ENCODE measurements at places on chromosomes 2 and 18.

- no peak for DNase-seq
Measured at GRCh38 chr2:112462178-112462577, 19.8 kb upstream of the TTL start.

- no peak for DNase-seq
Measured at GRCh38 chr18:75433098-75433497, 5.6 kb upstream of the SMIM21 start.

- DNase-seq: no peak
Measured at GRCh38 chr2:55269645-55269990, 587 bp upstream of the MTIF2 start.

DNA sequence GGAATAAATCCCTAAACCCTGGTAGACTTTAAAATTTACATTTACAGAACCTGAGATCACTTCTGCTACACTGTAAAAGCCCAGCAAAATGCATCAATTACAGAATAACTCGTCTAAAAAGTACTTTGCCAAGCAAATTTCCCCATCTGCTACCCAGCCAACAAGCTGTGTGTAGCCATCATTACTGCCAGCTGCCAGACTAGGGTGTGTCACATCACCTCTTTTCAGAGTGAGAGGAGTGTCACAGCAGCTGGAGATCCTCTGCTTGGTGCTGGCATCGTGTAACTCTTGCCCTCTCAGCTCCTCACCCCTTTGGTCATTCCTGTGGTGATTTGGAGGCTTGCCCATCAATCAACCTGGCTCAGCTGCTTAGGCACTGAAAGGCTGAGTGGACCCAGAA, 340.4 kb upstream of the MMADHC start:
- no peak for DNase-seq

DNA sequence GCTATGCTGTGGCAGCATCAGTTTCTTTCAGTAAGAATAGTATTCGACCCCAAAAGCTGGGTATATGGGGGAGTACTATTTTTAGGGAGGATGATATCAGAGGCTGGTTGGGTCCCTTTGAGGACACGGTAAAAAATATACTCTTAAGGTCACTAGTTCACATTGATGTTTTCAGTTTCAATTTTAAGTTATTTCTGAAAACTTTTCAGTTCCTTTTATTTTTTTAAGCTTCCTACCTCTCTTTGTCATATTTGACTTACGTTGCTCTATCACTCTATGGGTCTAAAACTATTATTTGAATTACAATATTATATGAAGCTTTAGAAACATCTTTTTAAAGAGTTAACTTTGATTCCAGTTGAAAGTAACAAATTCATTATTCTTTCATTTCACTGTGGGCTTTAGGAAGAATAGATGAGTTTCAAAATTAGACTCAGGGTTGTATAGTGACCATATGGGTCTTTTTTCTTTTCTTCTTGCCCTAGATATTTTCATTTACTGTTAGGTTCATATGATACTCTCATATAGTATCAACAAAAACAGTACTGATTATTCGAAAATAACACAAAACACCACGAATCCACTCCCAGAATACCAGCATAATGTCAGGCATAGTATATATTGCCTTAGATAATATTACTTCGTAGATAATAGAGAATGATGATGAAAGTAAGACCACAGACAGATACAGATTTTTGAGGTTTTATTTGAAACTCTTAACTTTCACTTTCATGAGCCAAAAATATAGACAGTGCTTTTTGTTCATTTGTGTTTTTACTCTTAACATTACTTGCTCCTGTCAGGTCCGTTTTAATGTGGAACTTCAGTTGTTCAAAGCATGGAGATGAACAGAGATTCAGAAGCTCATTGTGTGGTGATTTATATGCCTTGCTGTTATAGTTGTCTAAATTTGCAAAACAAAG, 9.8 kb downstream of the RMDN2 start:
- no peak for DNase-seq

GRCh38 chr2:195672674-195673073, 15.6 kb downstream of the SLC39A10 start:
- DNase-seq: no peak

GRCh38 chr2:16656784-16657391, 8.7 kb downstream of the CYRIA start:
- DNase-seq: no peak

- DNase-seq: no peak
Measured at GRCh38 chr2:20567159-20567925, 83.6 kb downstream of the HS1BP3 start.

DNA sequence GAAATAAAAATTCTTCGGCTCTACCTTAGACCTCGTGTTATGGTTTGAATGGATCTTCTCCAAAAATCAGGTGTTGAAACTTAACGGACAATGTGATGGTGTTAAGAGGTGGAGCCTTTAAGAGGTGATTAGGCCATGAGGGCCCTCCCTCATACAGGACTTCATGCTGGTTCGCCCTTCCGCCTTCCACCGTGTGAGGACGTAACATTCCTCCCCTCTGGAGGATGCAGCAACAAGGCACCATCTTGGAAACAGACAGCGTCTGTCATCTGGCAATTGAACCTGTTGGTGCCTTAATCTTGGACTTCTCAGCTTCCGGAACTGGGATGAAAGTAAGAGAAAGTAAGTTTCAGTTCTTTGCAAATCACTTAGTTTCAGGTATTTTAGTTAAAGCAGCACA, 126.3 kb upstream of the SPRED2 start:
- DNase-seq: no peak

DNA sequence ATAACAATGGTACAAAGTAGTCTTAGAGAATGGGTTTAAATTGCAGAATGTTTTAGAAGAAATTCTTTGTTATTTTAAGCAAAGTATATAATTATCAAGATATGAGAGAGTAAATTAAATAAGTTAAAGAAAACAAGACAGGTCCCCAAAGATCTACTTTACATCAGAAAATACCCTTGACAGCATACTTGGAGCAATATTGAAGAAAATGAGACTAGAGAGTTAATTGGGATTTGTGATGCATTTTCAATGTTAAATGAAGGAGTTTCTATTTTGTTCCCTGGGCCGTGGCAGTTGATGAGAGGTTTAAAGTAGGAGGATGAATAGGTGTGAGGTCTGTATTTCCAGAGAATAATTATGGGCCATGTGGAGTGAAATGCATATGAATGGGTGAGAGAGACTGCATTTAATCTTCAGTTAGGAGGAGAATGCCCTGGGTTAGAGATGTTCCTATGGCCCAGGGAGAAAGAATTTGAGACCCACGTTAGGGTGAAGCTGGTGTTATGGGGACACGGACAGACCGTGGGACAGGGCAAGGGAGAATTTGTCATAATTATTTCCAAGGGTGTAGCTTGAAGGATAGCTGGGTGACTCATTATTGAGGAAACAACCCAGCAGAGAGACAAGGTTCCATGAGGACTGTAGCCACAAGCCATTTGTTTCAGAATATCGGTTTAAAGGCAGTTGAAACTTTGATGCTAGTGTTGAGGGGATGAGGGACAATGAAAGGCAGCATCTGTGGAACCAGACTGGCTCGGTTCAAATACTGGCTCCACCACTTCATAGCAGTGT, 22.7 kb downstream of the MGAT5 start:
- DNase-seq: no peak

GRCh38 chr2:8146132-8147005, 535.5 kb upstream of the ID2 start:
- peak; percentile 48 for DNase-seq

DNA sequence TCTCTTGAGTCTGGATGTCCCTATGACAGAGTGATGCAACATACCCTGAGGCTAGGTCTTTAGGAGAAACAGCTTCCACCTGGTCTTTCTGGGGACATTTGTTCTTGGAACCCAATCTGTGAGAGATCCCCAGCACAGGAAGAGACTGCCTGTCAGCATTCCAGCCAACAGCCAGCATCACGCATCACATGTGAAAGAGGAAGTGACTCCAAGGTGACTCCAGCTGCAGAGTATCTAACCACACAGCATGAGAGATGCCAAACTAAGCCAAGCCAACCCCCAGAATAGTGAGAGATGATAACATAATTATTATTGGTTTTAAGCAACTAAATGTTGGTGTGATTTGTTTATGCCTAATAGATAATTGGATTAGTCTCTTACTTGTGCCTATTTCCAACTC, 35.7 kb downstream of the C18orf63 start:
- DNase-seq: no peak

DNA sequence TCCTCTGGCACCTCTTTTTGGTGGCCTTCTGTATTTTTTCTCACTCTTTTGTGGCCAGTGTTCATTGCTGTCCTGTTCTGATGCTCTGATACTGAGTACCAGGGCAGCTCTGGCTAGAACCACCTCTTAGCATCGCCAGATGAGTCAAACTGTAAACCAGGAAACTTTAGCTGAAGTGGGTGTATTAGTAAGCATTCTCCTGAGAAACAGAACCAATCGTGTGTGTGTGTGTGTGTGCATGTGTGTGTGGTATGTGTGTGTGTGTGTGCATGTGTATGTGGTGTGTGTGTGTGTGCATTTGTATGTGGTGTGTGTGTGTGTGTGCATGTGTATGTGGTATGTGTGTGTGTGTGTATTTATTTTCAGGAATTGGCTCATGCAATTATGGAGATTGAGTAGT, 166.3 kb upstream of the SKOR2 start:
- DNase-seq: no peak

DNA sequence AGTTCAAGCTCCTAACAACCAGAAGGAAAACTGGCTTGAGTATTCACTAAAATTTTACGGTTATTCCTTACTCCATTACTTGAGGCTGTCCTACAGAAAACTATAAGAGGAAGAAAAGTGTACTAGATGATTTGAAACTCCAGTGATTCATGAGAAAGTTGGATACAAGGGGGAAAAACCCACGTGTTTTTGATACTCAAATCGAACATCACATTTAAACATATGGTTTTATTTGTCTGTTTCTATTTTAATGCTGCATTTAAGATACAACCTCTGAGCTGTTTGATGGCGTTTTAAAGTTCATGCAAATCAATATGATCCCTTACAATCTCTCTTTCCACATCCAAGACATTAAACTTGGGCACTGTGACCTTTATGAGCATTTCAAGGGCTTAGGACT, 125.1 kb upstream of the LMAN1 start:
- no peak for DNase-seq

GRCh38 chr2:23243073-23243659, 141.8 kb upstream of the KLHL29 start:
- no peak for DNase-seq

GRCh38 chr2:57278451-57278850, 768.2 kb upstream of the VRK2 start:
- no peak for DNase-seq

DNA sequence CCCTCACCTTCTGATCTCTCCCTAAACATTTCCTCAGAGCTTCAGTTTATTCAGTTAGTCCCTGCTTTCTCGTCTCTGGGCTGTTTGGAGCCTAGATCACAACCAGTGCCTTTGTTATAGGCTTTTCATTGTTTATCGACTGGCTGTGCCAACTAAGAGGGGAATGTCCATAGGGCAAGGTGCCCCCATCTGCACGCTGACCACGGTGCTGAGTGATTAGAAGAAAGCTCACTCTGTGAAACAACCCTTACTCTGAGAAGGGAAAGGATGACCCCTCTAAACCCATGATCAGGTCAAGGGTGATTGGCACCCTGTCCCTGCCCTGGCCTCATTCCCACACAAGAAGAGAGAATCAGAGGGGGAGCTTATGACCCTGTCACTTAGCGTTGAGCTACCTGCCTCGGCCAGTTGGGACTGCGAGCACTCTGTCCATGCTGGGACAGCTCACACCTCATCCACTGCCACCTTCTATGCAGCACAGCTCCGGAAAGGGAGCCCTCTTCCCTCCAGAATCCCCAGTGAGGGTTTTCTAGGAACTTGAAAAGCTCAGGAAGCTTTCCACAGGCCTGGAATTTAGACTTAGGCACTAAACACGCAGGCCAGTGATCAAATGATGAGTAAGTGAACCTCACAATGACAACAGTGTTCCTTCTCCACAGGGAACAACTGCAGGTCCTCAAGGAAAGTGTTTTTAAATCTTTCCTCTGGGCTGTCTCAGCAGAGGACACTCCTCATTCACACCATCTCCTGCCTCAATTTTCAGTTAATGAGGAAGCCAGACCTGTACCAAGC, 2.3 kb upstream of the ACTG2 start:
- no peak for DNase-seq

DNA sequence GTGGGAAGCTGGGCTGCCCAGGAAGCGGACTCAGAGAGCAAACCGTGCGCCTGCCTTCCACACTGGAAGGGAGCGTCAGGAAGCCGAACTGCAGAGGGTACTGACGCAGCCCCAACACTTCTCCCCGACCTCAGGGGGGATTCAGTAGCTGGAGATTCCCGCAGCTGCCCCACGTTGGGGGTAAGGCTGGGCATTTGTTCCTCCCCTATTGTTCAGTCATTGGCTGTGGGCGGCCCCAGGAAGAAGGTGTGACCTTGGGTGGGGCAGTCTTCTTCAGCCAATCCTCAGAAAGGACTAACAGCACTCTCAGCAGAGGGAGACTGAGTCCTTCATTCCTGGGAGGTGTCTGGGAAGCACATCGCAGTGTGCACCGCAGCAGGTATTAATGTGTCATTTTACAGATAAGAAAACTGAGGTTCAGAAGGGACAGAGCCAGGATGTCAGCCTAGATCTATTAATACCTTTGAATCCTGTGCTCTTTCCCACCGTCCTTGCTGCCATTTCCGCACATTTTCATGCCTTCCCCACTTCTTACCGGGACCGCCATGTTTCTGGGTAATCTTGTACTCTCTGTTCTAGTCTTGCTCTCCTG, 12.1 kb upstream of the C18orf32 start:
- DNase-seq: no peak

- no peak for DNase-seq
Measured at GRCh38 chr2:236639461-236640235, 70.0 kb downstream of the ACKR3 start.

- DNase-seq: no peak
Measured at GRCh38 chr2:203590496-203590895, 55.4 kb upstream of the RAPH1 start.

DNA sequence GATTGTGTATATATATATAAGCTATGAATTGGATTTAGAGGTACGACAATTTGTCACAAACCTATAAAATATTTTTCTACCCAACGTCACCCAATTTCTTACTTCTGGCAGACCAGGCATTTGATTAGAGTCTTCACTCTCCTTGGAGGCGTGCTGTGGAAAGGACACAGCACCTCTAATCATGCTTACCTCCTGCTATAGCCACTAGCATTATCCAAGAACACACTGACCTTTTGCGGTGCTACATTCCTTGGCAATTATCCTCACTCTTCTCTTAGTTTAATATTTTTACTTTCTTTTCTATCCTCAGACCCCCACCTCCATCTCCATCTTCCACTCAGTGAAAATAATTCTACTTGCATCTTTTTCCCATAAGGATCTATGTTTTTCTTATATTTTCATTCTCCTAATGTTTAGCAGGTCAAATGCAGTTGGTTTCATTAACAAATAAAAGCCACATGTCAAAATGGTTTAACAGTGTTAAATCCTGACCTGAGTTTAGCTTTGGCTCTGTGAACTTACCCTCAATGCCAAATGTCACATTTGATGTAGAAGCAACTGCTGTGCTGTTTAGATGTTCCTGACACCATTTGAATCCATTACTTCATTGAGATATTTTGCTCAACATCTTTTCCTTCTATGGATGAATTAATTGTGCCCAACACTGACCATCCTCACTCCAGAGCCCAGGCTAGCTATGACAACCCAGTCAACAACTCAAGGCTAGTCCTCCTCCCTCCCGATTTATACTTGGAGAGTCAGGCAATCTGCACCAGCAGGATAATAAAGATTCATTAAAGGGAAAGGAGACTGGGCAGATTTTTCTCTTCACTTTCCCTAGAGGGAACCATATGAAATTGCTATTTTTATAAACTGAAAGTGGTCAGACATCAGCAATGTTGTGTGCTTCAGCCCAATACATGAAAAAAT, 240.5 kb downstream of the MREG start:
- DNase-seq: no peak

GRCh38 chr2:26500406-26500805, 22.5 kb upstream of the OTOF start:
- no peak for DNase-seq

All from NCI-H774 (cell line).